IMR-90 (cell line): ENCODE measurements at places on chromosomes 7 and 10. TPM values are rescaled to one million over a fixed set of nuclear protein-coding genes. Genes with fewer than 3 reads are reported as not detected.

Gene TMEM26
- 0.16 and 0.22 TPM in 2 replicates for polyA plus RNA-seq

Gene SVIL
- polyA plus RNA-seq: 10.9 and 11.6 TPM in 2 replicates

Gene HSPA12A
- 14.6 and 16.7 TPM in 2 replicates for polyA plus RNA-seq

Gene CARD11
- polyA plus RNA-seq: 0.26 and 0.53 TPM in 2 replicates

Gene POP7
- 38.0 and 50.5 TPM in 2 replicates for polyA plus RNA-seq

Gene SLC13A1
- polyA plus RNA-seq: not detected in 2 replicates

Gene OR9A2
- not detected in 2 replicates for polyA plus RNA-seq

Gene LRIT1
- polyA plus RNA-seq: not detected in 2 replicates

Gene CYP3A5
- not detected in 2 replicates for polyA plus RNA-seq

Gene PAXIP1
- 8.7 and 9.4 TPM in 2 replicates for polyA plus RNA-seq

Gene PMS2
- 5.5 and 6.8 TPM in 2 replicates for polyA plus RNA-seq

Gene ZNF485
- 1.0 and 1.3 TPM in 2 replicates for polyA plus RNA-seq
